Kidney (tissue), 22 donors: ENCODE measurements at places on chromosomes 5 and 9. TPM values are rescaled to one million over a fixed set of nuclear protein-coding genes. Genes with fewer than 3 reads are reported as not detected.

Gene HSDL2
- 67.0 TPM for polyA plus RNA-seq

Gene GRM6
- polyA plus RNA-seq, result not detected

Gene ROPN1L
- polyA plus RNA-seq, result 1.4 TPM

GRCh38 chr5:2111569-2112105 is 228.9 kb upstream of the IRX4 start:
- DNase-seq, result no peak

- no peak for DNase-seq
These were observed 1.9 kb downstream of the DAPK1 start for GRCh38 chr9:87499424-87500017.

DNA sequence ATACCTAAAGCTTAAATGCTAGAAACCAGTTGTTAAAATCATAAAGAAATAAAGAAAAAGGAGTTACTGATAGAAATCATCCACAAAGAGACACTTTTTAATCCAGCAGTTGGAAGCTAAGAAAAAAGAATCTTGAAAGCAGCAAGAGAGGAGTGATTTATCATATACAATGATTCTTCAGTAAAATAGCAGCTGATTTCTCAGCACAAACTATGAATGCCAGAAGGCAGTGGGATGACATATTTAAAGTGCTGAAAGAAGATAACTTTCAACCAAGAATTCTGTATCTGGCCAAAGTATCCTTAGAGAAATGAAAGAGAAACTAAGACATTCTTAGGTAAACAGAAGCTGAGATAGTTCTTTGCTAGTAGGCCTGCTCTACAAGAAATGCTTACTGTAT is 366.0 kb downstream of the HTR1A start:
- no peak for DNase-seq

DNA sequence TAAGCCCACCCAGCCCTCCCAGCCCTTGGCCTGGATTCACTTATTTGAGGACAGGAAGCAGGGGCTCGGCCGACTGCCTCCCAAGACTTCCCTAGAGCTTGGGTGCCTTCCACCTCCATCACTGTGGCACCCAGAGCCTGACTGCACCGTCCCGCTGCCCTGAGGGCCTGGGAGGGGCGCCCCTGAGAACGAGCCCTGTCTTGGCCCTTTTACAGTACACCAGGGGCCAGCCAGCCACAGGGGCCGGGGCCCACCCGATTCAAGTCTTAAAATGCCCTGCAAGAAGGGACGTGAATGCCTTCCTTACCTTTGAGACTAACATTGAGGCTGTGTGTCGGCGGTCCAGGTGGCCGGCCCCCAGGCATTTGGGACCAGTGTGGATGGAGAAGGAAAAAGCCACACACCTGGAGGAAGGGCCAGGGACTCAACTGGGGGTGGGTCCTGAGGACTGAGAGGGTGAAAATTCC is 16.8 kb downstream of the FAM78A start:
- no peak for DNase-seq

GRCh38 chr5:74539986-74540385 is 100.5 kb downstream of the ENC1 start:
- no peak for DNase-seq

DNA sequence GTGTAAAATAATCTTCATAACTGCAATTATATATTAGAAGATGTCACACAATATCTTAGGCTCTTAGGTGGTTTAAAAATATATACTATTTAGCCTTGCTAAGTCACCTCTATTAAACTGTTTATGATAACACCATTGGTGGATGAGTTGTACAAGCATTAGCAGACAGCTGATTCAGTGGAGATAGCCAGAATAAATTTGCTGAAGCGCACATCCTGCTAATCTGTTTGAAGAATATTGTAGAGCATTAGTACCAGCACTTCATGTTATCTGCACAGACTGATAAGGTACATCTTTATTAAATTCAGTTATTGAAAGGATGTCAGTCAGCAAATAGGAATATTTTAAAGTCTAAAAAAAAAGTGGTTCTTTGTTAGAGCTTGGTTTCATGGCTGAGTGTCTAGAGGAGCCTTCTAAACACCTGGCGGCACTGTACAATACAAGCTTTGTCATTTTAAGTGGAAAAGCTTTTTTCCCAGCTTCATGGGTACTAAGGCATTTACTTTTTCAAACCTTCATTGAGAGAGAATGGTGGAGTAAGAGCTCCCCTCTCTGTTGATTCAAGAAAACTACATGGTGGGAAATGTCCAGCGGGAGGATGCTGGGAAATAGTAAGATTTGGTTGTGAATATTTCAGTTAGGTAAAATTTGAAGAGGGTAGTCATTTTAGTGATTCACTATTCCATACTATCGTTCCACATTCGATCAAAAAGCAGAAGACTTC is 275.1 kb downstream of the SLF1 start:
- peak; percentile 71 for DNase-seq

GRCh38 chr5:140639148-140639981 is at the start of gene TMCO6:
Gene TMCO6 (plus strand): TSS chr5:140639451. CDS start chr5:140639528, 77 bp downstream.
- peak; percentile 98 for DNase-seq

DNA sequence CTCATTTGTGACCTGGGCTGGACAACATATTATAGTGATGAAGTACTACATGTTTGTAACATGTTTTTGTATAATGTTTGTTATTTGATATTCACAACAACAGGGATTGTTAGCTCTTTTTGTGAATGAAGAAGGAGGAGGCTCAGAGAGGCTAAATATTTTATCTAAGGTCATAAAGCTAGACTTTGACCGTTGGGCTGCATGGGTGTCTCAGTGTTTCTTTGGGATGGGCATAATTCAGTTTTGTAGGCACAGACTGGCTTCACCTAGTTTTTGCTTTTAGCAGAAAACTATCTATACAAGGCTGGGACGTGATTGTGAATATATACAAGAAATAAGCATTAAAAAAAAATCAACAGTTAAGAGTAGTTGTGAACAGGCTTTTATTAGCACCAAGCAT is 15.0 kb upstream of the GNG10 start:
- DNase-seq, result no peak
